ENCODE measurements at places on chromosomes 5 and 9.
A peak's percentile ranks its signal among the peaks of the same experiment; 100 is the strongest.

DNA sequence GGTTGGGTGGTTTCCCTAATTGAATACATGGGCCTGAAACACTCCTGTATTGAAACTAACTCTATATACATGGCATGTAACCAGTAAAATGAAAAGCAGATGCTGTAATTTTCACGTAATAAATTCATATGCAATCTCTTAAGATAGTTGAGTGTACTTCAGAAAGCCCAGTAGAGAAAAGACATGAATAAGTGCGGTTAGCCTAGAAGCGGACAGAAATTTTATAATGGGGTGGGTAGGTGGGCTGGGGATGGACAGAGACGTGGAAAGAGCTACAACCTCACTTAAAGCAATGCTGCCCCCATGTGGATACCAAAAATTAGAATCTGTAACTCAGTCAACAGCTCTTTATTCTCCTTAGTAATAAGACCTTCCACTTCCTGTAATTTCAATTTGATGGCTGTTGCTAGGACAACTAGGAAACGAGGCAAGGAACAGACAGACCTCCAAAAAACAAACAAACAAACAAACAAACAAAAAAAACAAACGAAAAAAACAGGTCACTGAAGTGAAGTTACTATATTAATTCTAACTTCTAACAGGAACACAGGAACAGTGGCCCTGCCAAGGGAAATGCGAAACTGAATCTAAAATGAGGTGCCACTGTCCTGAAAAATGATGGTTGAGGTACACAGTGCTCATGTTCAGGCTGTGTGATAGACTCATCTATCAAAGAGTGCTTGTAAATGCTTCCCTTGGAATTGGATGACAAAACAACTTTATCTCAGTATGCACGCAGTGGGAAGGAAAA is 103.4 kb upstream of the GNA14 start:
- peak; percentile 58 for DNase-seq

GRCh38 chr5:3911111-3911510 is 315.5 kb downstream of the IRX1 start:
- no peak for DNase-seq

GRCh38 chr9:124322618-124323432 is 65.1 kb downstream of the NEK6 start:
- no peak for DNase-seq

GRCh38 chr5:33539212-33539611 is 98.4 kb downstream of the TARS1 start:
- DNase-seq: no peak

DNA sequence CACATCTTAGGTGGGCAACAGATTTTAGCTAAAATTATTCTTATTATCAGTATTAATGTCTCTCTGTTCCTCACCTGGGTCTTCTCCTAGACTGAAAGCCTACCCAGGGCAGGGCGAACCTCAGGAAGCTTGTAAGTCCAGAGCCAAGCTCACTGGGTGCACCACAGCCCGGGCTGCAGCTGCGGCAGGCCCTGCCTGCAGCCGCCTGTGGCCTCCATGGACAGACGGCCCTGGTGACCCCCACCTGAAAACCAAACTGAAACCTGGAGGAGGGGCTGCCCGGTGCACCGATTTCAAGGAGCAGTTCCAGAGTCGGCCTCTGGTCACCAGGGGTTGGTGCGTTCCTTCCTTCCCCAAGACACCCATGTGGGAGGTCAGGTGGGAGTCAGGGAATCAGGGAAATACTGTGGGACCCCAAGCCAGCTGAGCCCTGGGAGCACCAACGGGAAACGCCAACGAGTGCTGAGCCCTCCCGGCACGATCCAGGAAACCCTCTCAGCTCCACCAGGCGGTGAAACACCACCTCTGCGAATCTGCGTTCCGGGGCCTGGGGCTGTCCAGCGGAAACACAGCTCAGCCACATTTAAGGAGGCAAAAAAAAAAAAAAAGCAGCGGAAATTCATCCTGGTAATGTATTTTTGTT is 68.6 kb upstream of the PPP1R26 start:
- no peak for DNase-seq

DNA sequence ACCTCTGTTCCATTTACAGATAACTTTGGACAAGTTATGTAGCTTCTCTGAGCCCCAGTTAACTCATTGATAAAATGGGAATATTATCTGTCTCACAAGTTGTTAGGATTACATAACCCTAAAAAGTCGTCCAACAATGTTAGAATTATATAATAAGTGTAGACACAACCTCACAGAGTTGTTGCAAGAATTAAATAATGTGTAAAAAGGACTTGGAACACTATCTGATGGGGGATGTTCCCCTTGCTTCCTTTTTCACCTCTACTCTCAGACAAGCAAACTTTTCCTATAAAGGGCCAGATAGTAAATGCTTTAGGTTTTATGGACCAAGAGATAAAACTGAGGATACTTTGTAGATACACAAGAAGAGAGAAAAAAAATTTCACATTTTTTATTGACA is 193.5 kb downstream of the GAPVD1 start:
- no peak for DNase-seq

- no peak for DNase-seq
Measured at GRCh38 chr5:155562158-155562557, 548.6 kb downstream of the KIF4B start.

GRCh38 chr5:58156973-58157701 is 302.7 kb downstream of the PLK2 start:
- DNase-seq: no peak

GRCh38 chr9:89888233-89888632 is 283.4 kb downstream of the GADD45G start:
- no peak for DNase-seq

DNA sequence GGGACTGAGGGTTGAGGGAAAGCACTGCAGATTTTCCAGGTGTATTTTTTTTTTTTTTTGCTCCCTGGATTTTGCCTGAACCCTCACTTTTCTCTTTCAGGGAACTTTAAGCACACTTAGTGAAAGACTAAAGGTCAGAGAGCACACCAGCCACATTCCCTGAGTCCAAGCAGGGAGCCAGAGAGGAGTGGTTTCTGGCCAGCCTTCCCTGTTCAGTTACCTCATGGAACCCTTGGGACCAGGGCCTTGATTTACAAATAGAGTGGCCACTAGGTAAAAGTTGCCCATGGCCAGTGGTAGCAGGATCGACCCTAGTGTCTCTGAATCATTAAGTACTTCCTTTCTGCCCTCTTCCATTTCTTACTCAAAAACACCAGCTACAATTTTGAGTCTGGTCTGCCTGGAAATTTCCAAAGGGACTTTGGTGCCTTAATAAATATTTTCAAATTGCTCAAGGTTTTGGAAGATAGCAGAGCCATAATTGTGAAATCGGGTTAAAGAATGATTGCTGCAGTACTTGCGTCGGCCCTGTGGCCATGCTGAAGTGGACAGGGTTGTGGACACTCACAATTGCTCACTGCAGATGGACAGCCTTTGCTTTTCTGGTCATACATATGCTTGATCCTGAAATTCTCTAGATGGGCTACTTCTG is 14.5 kb downstream of the PALM2AKAP2 start:
- no peak for DNase-seq

DNA sequence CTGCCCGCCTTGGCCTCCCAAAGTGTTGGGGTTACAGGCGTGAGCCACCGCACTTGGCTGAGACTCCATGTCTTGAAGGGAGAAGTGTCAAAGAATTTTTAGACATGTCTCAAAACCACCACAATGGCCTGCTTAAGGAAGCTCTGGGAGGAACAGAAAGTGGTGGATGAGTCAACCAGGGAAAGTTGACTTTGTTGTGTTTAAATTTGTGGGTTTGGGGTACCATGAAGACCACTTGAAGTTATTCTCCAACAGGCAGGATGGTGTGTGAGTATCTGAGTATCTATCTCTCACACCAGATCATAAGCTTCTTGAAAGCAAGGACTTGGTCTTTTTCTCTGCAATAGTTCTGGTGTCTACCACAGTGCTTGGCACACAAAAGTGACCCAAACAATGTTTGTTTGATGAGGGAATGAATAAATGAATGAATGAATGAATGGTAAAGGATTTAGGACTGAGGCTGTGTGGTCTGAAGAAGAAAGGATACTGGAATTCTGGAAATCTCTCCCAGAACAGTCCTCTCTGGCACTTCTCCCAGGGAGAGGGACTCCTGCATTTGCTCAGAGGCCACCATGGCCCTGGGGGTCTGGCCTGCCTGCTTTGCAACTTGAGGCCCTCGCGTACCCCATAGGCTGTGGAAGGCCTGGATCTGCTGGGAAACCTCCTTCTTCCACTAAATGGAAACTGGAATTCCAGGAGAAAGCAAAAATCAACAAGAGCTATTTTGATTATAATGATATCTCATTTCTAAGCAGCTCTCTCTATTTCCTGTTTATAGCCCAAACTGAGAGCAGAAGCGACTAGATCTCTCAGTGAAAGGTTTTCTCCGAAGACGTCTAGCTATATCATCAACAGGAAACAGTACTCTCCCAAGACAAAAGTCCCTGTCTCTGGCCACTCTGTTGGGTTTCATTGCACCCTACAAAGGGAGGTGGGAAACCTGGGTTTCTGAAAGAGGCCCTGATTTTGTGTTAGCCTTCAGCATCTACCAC is 187.9 kb downstream of the PALM2AKAP2 start:
- DNase-seq: no peak

- no peak for DNase-seq
Measured at GRCh38 chr5:170286386-170286925, 11.1 kb downstream of the LCP2 start.

- DNase-seq: no peak
Measured at GRCh38 chr9:22817181-22817580, 370.6 kb downstream of the DMRTA1 start.

DNA sequence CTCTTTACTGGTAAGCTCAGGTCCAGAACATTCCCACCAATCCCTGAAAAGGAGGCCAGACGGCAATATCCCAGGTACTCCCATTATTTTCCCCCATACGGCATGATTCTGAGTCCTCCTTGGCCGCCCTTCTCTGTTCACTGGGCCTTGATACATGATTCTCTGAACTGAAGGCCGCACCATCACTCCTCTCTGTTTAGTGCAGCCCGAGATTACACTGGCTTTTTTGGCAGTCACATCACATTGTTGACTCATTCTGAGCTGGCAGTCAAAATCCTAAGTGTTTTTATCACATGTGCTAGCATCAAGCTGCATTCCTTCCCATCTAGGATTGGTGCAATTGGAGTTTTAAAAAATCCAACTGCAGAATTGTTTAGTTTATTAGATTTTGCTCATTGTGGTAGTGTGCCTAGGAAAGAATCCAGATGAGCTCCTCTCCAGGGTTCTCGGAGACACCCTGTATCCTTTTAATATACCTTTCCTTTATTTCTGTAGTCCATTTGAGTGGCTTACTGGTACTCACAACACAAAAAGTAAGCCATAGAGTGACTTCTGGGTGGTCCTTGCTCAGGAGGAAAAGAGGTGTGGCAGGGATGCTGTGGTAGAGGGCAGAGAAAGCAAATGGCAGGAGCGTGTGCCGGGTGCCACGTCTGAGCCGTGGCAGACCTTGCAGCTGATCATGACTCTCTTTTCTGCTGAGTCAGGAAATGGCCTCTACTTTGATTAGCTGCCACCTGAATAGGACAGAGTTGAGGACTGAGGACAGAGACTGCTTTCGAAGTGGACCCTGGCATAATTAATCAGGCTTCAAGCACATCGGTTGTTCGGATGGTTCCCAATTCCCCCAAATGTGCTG is 121.1 kb upstream of the IL12B start:
- no peak for DNase-seq

DNA sequence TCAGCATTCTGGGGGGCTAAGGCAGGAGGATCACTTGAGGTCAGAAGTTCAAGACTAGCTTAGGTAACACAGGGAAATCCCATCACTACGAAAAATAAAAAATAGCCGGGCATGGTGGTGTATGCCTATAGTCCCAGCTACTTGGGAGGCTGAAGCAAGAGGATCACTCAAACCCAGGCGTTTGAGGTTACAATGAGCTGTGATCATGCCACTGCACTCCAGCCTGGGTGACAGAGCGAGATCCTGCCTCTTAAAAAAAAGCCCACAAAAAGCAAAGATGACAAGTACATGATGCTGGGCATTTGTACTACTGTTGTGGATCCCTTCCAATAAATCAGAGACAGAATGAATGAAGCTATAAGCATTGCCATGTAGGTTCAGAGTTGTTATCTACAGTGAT is 320.1 kb upstream of the PANK3 start:
- no peak for DNase-seq

GRCh38 chr5:119439140-119439631 is 13.1 kb upstream of the HSD17B4 start:
- DNase-seq: no peak

DNA sequence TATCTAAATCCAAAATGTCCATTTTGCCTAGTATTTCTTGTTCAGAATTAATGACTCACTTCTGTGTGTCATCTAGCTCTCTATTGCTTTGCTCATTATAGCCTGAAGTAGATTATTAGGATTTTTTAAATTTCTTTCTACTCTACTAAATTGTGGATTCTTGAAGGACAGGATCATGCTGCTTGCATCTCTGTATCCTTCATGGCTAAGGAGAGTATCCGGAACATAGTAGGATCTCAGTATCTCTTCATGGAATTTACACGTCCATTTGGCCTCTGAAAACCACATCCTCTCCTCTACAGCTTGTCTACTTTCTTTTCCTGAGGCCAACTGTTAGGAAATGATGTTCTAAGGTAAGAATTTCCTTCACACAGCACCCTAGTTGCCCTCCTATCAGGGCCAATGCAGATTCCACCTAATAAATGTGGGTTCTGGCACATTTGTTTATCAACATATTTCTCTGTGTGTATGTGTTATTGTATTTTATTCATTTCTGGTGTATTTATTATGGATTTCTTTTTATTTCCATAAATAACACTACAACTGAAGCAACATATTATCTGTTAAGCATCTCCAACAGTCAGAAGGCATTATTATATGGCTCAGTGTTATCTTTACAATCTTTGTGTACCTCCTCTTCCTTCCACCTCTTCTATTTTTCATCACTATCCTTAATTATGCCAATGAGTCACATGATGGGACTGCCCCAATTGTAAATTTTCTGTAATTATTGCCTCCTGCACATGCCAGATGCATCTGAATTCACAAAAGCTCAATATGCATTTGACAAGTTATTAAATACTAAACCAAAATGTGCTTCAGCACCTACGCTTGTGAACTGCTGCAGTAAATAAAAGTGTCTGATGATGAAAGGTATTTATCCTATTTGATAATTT is 557.8 kb upstream of the TLE4 start:
- DNase-seq: no peak

DNA sequence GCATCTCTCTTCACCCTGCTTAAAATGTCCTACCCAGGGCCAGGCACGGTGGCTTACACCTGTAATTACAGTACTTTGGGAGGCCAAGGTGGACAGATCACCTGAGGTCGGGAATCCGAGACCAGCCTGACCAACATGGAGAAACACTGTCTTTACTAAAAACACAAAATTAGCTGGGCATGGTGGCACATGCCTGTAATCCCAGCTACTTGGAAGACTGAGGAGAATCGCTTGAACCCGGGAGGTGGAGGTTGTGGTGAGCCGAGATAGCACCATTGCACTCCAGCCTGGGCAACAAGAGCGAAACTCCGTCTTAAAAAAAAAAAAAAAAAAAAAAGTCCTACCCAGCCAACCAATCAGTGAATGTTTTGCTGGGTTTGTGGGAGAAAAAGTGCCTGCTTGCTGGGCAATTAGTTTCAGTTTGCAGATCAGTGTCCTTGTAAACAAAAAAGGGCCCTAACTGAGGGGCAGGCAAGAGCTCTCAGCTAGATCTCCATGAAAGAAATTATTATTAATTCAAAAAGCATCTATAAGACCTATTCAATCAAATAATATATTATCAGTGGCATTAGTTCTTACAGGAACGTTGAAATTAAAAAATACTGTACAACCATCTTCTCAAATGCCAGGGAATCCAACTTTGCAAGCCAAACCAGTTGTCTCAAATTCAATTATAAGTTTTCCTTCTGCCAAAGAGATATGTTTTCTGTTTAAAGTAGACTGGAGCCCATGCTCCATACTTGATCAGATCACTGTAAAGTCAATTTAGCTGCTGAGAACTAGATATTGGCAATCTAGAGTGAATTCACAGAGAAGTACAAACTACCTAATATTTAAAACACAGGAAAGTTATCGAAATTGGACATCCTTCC is 3.9 kb downstream of the MEGF9 start:
- DNase-seq: no peak

Data from iPS-NIHi11 (cell line).